Activated naive CD4-positive, alpha-beta T cell treated with Interleukin-2 at 50 U/mL for 16 hours (primary cell): ENCODE measurements at places on chromosomes 3 and 15.

GRCh38 chr3:46080124-46080968, 53.1 kb upstream of the XCR1 start:
- DNase-seq = no peak

- no peak for DNase-seq
Observed at GRCh38 chr3:71713041-71713440, 12.2 kb downstream of the EIF4E3 start.

- DNase-seq = no peak
Observed at GRCh38 chr15:30979457-30979856, 12.0 kb downstream of the MTMR10 start.

- DNase-seq = no peak
Observed at GRCh38 chr3:118910332-118910731, 124.3 kb downstream of the IGSF11 start.

GRCh38 chr15:37106490-37107001, 6.2 kb upstream of the MEIS2 start:
- no peak for DNase-seq
